ENCODE measurements at places on chromosomes 5 and 9.

DNA sequence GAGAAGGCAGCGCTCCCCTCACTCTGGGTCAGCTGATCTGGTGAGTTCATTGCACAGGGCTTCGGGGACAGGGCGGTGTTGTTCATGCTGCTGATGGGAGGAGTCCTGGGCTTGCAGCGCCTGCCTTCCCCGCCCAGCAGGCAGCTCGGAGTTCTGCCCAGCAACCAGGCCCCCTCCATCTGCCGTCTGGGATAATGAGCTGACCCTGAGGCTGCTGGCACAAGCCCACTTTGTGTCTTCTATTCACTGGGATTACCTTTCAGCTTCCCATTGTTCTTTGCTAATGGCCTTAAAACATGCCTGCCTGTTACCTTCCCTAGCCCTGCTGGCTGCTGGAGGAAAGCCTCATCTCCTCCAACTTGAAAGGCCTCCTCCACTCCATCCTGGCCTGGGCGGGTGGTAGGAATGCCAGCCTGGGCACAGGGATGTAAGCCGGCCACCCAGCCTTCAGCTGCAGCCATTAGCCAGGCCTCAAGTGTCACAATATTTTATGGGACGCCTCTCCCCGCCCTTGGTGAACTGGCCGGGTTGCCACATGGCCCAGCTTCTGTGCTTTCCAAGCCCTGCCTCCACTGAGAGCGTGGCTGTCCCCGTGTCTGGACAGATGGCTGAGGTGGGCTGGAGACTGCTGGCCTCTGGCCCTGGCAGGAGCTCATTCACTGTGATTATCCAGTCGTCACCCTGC lies 70.4 kb downstream of the GADD45G start:
- DNase-seq = no peak

DNA sequence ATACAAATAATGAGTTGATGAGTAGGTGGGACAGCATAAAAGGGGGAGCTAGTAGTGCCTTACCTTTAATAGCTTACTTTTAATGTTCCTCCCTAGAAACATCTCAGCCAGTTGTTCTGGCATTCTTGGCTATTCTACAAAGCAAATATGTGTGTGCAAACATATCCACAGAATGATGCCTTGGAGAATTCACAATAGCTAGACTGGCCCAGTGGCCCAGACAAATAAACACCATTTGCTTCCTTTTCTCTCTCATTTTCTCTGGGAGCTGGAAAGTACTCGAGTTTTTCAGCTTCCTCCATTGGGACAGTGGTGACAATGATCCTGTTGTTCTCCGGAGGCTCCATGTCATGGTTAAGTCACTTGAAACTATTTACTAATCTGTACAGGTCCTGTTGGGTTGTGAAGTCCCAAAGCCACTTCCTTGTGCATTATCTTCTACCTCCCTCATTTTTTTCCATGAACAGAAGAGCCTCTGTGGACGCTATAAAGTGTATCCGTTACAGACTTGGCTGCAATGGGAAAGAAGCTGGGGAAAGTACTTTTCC lies 122.9 kb downstream of the DMAC1 start:
- no peak for DNase-seq

- no peak for DNase-seq
Measured at GRCh38 chr5:105840800-105841199, 1829.9 kb downstream of the EFNA5 start.

DNA sequence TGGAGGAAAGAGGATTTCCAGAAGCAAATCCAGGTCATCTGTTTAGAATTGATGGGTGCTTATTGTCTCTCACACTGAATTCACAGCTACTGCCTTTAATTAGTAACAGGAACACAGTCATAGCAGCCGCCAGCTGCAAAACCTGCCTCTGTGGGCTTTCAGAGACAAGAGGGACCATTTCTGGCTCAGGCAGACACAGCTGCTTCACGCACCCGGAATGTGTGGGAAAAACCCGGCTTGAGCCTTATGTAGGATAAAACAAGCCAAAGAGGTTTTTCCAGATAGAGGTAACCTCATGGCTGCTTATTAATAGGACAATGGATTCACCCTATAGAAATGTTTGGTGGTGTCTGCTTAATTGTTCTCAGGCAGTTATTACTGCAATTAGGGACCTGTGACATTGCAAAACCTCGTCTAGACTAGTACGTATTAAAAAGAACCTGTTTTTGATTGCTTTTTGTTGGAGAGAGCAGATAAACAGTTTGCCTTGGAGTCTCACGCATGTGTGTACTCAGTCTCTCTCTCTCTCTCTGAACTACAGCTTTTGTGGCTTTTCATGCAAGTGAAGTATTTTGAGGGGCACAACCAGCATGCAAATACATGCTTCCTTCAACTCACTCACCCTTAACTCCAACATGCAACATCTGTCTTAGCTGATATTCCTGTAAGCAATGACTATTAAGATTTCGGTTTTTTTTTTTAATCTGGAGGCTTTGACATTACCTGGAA lies 302.7 kb downstream of the PLK2 start:
- DNase-seq = no peak

- no peak for DNase-seq
Measured at GRCh38 chr5:168039566-168040248, 251.7 kb upstream of the WWC1 start.

DNA sequence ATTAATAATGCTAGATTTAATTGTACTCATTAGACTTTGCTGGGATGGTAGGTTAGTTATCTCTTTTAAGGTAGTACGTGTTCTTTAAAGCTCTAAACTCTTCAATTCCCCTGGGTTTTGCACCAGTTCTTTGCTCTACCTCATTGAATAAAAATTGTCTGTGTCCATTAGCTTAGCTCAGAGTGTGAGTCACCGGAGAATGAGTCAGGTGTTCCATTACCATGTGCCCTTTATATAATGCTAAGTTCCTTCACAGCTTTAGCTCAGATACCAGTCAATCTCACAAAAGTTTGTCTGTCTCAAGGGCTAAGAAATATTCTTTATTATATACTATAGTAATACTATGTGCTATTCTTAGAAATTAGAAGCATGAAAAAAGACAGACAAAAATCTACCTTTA lies 339.4 kb downstream of the PRELID2 start:
- peak; percentile 65 for DNase-seq

DNA sequence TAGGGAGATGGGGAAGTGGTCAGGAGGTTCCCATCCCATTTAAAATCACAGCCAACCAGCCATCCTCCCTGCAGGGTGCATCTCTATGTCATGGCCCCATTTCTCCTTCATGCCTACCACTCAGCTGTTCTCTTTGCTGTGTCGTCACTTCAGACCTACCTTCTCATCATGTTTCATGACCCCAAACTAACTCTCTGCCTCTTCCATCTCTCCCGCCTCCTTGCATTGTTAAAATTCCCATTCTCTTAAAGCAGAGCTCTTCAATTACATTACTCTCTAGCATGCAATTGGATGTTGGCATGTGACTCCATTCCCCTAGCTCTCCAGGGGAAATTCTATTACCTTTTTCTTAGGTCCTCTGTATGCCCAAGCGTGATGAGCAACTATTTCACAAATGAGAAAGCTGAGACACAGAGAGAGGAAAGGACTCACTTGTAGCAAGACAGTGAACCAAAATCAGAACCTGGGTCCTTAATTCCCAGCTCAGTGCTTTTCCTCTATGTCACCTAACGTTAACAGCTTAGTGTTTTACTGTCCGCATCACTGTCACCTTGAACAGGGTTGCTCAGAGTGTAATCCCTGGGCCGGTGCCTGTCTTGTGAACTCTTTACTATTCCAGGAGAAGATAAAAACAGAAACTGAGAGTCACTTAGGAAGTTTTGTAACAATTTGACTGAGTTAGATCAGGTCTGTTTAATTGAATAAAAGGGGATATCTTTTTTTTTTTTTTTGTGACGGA lies 28.1 kb downstream of the PDE6A start:
- no peak for DNase-seq

DNA sequence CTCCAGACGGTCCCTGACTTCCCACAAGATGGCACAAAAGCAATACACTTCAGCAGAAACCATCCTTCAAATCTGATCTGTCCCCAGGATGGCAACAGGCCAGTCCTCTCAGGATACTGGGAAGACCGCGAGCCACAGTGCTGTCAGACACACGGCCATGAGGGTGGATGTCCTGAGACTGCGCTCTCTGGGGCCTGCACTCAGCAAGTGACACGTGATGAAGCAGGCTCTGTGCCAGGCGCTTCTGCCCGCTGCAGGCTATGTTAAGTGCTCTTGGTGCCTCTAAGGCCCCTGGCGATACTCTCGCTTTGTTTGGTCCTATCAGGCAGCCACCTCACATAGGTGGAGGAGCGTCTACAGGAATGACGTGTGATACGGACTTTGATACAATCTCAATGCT lies 7.1 kb downstream of the BRD9 start:
- DNase-seq = no peak

- peak; percentile 77 for DNase-seq
Measured at GRCh38 chr5:131264451-131265099, 722 bp downstream of the CDC42SE2 start.

- DNase-seq = no peak
Measured at GRCh38 chr9:5624655-5625054, 4.3 kb upstream of the RIC1 start.

- DNase-seq = no peak
Measured at GRCh38 chr9:72649127-72649442, 127.7 kb downstream of the TMC1 start.

DNA sequence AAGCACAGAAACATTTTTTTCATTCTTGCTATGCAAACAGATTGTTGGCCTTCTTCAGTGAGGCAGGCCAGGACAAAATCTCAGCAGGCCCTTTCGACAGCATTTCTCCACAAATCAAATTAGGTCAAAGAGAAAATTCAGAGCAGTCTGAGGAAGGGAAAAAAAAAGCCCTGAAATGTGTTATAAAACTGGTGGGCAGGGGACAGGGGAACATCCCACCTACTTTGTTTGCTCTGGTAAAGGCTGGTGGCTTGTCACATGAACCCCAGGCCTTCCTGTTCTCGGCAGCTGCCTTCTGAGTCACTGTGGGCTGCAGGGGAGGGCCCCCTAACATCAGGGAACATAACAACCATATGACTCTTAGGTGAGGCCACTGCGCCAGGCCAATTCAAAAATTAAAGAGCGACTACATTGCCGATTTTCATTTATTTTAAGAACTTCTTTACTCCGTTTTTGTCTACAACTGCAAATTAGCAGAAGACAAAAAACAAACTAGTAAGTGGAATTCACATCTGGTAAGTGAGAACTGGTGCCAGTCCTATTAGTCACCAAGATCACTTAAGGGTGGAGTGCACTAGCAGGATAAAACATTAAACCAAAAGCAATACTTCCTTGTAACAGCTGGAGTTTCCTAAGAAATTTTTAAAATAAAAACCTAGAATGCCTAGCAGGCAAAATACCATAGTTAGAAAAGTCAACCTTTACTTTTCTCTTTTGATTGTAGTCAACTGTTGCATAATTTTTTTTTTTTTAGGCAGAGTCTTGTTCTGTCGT lies 46.2 kb upstream of the DENND4C start:
- DNase-seq = peak; percentile 72

- DNase-seq = no peak
Measured at GRCh38 chr9:16031971-16032370, 479.1 kb downstream of the CCDC171 start.

GRCh38 chr9:77020413-77021290 lies 1.2 kb downstream of the FOXB2 start:
- DNase-seq = no peak

DNA sequence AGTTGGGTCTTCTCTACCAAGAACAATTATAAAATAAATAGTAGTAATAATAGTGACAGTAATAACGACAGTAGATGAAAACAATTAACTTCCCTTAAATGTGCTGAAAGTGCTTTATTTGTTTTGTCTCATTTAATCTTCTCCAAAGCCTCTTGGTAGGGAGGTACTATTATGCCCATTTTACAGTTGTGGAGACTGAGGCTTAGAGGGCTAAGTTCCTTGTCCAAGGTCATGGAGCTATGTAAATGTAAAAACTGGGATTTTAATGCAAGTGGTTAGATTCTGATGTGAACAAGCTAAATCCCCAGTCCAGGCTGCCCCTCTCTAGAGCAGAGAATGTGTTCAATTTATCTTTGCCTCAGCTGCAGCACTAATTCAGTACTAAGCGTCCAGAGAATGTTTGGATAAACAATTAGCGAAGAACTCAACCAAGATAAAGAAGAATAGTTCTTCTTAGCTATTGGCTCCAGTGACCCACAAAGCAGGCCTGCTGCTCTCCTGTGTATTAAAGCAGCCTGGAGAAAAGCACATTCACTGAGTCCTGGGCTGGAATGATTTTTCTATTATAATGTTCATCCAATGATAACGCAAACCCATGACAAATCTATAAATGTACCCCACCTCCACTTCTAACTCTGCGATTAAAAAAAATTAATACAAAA lies 68.8 kb downstream of the NPR3 start:
- DNase-seq = no peak

- DNase-seq = no peak
Measured at GRCh38 chr5:74042559-74042958, 416.6 kb downstream of the ARHGEF28 start.

GRCh38 chr9:96113032-96113431 lies 188.9 kb downstream of the HSD17B3 start:
- peak; percentile 33 for DNase-seq

DNA sequence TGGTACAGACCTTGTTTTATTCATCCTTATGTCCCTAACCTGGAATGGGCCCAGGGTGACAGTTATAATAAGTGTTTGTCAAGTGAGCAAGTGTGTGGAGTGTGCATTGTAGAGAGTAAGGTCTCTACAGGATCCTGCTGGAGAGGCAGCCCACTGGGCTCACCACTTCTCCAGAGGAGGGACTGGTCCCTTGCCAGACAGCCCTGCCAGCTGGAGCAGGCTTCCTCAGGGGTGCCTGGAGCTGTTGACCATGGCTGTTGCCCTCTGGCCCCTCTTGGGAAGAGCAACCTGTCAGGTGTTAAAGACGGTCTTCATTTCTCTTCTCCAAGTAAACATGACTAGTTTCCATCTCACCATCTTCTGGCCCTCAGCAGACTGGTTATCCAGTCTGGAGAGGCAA lies 20.0 kb downstream of the IRF1 start:
- DNase-seq = no peak

GRCh38 chr9:121551985-121552753 lies 52.5 kb upstream of the GGTA1 start:
- DNase-seq = no peak

DNA sequence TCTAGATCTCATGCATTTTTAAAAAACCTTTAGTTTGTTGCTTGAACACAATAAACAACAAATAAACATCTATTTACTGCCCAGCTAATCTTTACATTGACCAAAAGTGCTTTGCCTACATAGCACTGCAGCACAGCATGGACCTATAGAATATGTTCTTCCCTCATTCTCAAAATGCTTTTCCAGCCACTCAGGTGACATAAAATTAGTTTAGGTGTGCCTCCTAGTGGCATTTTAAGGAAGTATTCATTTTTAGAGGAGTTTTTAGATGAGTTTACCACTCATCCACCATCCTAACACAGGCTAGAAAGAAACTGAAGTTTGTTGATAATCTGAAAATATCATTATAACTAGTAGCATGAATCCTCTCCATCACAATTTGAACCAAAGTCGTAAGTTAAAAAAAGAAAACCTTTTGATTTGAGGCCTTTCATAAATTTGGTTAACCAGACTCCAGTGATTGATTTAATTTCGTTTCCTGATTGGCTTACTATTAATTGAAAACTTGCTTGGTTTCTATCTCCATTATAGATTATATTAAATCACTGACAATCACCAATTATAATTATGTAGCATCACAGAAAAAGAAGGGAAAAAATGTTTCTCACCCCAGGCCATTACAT lies 12.6 kb downstream of the PLGRKT start:
- peak; percentile 46 for DNase-seq

GRCh38 chr5:167861129-167861927 lies 430.1 kb upstream of the WWC1 start:
- no peak for DNase-seq

GRCh38 chr9:127161081-127161624 lies 38.7 kb upstream of the ANGPTL2 start:
- DNase-seq = no peak
